Head of caudate nucleus (tissue), 42 donors: ENCODE measurements at places on chromosomes 16 and 17.

DNA sequence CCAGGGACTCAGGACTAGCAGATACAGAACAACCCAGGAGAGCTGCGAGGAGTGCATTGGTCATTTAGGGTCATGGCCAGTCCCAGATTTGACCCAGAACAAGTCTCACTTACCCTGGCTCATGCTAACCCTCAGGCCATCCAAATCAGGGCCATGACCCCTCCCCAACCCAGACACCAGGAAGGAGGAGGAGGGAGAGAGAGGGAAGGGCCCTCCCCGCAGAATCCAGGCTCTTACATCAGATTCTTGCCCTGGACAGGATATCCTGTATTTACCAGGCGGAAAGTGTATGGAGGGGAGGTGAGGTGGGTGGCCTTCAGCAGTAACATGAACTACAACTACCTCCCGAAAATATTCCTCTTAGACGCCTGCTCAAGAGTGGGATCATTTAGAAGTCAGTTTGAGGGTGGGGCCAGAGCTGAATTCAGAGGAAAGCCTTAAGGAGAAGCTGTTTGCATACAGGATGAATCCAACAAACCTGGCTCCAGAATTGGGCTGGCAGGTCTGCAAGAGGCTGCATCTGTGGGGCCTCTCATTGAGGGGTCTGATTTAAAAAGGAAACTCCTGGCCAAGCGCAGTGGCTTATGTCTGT lies 2.1 kb downstream of the VAT1 start:
- DNase-seq = peak; percentile 34

GRCh38 chr17:48153691-48154358 lies 46.3 kb downstream of the SNX11 start:
- no peak for DNase-seq

GRCh38 chr17:1878419-1879121 lies 48.8 kb downstream of the RPA1 start:
- DNase-seq = no peak

GRCh38 chr16:2912330-2913199 lies 834 bp downstream of the FLYWCH1 start:
- peak; percentile 31 for DNase-seq

DNA sequence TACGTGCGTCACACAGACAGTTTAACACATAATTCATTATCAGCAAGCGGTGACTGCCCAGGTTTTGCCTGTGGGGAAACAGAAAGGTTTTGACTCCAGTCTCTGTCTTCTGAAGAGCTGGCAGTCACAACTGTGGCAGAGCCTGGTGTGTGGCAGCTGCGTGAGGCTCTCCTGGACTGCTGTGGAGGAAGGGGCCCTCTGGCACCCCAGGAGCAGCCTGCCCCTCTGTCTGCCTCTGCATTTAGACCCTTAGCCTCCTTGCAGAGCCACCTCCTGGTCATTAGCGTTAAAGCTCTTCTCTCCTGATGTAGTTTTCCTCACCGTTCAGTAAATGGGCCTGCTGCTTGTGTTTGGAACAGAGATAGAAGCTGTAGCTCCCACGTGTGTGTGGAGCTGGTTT lies 10.9 kb downstream of the RAB40C start:
- DNase-seq = no peak

- no peak for DNase-seq
Measured at GRCh38 chr17:79695797-79696609, 34.7 kb upstream of the ENPP7 start.
